ENCODE measurements at places on chromosomes 13 and 19. TPM values are rescaled to one million over a fixed set of nuclear protein-coding genes. Genes with fewer than 3 reads are reported as not detected.

GRCh38 chr13:105825071-105825470, 710.4 kb downstream of the EFNB2 start:
- DNase-seq, result no peak

- no peak for DNase-seq
Observed at GRCh38 chr19:3613818-3614661, 7.4 kb upstream of the TBXA2R start.

DNA sequence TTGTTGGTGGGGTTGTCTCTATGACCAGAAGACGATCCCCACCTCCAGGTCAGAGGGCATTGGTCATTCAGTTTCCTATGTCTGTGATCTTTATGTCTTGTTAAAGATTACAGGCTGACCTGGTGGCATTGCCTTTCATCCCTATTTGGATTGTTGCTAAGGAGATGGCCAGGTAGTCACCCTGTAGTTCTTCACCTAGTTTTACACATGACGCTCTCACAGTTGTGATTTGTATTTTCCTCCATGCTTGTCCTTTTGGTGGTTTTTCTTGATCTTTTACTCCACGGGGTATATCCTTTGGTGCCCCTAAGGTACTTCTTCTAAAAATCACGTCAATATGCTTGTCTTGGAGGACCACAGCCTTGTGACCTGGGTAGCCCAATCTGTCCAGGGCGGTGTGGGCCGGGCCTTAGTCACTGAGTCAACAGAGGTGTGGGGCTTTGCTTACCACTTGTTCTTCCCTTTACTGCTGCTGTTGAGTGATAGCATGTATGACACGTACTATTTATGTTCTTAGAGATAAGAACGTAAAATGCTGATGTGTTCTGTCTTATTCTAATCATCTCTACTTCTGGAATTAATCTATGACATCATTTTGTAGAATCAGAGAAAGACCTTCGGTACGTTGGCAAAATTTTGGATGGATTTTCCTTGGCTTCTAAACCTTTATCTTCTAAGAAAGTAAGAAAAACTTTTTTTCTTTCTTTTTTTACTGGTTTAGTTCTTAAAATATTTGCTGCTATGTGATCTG, 20.1 kb downstream of the GPATCH1 start:
- DNase-seq, result peak; percentile 80

DNA sequence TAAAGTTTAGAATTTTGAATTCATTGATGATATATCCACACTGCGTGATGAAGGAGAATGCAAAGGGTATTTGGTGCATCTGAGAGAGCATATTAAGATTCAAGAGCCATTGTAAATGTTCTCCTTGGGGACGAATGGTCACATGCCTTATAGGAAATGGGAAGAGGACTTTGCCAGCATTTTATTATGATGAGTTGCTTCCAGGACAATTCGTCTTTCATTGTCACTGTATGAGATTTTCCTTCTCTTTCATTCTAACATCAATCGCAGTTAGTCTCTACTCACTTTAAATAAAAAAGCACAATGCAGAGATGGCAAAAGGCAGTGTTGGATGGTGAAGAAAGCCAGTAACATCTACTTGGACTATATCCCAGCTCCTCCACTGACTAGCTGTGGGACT, 21.4 kb downstream of the WDFY2 start:
- no peak for DNase-seq

DNA sequence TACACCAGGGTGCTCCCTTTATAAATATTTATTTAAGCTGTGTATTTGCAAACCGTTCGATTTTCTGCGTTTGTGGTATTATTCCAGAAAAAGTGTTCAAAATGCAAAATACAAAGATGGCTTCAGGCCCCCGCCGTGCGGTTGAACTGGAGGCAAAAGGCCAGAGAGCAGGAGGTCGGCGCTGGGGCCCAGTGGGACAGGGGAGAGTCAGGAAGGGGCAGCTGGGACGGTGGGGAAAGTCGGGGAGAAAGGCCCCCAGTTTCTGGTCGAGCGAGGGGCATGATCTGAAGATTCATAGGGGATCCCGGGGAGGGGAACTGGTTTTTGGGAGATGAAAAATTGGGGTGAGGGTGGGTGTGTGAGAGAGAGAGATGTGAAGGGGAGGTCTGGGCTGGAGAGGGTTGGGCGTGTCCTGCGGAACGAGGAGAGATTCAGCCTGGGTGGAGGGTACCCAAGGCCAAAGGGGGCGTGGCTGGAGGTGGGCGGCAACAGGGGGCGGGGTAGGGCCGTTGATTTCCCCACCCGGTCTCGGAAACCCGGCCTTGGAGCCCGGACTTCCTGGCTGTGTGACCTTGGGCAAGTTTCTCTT, 678 bp downstream of the ISOC2 start:
- peak; percentile 86 for DNase-seq

NUCB1 gene
- 205 TPM for total RNA-seq

- DNase-seq, result no peak
Observed at GRCh38 chr13:97212601-97213040, 9.5 kb upstream of the MBNL2 start.

C19orf85 gene
- not detected for total RNA-seq

GZMM gene
- total RNA-seq, result 1.4 TPM

CRB3 gene
- 86.0 TPM for total RNA-seq

SYCN gene
- not detected for total RNA-seq

- DNase-seq, result peak; percentile 85
Observed at GRCh38 chr19:12156223-12157058, at the start of gene ZNF625. TSS of gene ZNF625 (minus strand) at chr19:12156734. CDS start at chr19:12156558, 176 bp downstream.

GRCh38 chr19:54231077-54231931, 8.5 kb upstream of the LILRB3 start:
- DNase-seq, result peak; percentile 87

DNA sequence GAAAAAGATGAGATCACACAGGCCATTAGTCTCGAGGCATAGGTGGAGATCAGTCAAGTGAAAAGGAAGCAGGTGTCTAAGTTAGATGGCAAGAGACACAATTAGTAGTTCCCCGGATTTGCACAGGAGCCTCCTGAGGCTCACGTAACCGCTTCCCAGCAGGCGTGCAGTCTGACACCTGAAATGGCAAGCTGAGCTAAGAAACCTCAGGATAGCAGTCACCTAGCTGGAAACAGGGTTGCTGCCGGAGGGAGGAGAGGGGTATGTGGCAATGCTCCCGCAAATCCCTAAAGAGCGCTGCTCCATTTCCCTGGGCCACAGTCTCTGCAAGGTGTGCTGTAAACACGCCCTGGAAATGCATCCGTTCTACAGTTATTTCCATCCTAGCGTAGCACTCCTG, 1151.0 kb downstream of the DIAPH3 start:
- no peak for DNase-seq

- no peak for DNase-seq
Observed at GRCh38 chr13:66826398-66826797, 403.7 kb downstream of the PCDH9 start.

GRCh38 chr13:100300243-100300642, 211.3 kb downstream of the PCCA start:
- no peak for DNase-seq

DNA sequence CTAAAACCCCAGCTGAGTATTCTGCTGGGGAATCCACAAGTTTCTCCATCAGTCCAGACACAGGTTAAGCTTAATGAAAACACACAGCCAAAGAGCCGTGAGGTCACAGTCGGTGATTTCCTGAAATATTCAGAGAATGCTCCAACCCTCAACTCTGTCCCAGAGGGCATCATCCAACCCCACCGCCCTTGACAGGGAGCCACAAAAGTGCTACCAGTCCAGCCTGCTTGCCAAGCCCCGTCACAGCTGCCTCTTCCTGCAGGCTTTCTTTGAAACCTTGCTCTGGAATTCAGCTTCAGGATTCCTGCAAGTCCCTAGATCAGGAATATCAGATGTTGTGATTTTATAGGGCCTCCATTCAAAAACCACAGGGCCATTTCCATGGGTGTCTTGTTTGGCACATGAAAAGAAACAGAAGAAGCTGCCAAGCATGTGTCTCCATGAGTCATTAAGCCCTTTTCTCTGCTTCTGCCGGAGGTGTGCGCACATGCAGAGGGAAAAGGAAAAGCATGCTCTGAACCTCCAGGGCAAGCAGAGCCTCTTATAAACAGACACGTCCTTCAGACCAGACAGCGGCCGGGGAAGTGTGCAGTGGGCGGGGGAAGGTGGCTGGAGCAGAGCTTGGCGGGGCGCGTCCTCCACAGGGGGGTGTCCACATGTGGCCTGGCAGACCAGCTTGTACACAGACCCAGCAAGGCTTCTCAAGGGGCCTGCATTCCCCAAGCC, 164.7 kb downstream of the KATNAL1 start:
- DNase-seq, result peak; percentile 23

FGF21 gene
- not detected for total RNA-seq

DNA sequence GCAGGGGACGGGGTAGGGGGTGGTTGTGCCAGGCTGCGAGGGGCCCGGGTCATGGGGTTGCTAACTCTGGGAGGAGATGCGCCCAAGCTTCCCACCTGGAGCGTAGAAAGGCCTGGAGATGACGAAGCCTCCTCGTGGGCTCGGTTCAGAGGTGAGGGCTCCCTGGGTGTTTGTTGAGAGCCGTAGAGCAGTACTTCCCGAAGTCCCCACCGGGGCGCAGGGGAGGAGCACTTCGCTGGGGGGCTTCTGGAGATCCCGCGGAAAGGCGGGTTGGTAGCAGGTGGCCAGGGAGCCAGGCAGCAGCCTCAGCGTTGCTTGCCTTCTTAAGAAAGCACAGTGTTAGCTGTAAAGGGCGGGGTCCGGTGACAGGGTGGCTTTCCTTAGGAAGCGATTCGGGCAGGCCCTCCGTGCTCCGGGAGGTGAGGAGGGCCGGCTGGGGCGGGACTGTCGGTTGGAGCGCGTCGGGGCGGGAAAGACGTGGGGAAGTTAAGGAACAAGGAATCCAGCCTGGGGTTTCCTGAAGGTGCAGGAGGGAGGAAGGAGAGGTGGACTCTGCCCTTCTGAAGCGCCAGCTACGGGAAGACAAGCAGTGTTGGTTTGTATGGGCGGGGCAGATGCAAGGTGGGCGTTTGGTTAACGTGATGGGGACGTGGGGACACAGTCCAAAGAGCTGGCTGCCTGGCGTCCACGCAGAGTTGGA, 3.3 kb downstream of the VSTM2B start:
- DNase-seq, result no peak

SHISA2 gene
- 0.26 TPM for total RNA-seq

DNA sequence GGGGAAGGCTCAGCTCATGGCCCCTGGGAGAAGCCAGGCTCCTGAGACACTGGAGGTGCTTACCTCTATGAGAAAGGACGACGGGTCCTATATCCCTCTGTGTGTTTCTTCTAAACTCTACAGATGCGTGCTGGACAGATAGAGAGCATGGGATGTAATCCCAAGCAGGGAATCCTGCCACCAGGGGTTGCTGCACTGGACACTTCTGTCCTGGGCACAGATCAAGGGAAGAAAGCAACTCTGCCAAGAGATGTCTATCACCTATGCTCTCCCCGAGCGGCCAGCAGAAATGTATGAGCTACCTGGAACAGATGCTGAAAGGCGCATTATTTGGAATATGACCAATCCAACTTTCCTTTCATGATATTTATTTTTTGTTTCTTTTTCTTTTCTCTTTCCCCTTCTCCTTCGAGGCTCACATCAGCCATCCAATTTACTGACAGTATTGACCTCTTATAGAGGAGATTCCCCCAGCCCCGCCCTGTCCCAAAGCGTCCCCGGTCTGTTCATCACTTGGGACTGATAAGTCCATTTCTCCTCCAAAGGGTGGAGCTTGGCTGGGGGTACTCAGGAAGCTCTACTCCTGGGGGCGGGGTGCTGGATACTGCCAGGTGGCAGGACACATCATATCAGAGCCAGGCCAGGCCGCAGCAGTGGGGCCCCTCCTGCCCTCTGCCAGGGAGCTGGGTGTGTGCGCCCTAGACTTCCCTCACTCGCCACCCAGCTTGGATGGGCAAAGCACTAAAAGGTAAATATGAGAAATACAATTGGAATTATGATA, 34.2 kb downstream of the TSHZ3 start:
- no peak for DNase-seq

DNA sequence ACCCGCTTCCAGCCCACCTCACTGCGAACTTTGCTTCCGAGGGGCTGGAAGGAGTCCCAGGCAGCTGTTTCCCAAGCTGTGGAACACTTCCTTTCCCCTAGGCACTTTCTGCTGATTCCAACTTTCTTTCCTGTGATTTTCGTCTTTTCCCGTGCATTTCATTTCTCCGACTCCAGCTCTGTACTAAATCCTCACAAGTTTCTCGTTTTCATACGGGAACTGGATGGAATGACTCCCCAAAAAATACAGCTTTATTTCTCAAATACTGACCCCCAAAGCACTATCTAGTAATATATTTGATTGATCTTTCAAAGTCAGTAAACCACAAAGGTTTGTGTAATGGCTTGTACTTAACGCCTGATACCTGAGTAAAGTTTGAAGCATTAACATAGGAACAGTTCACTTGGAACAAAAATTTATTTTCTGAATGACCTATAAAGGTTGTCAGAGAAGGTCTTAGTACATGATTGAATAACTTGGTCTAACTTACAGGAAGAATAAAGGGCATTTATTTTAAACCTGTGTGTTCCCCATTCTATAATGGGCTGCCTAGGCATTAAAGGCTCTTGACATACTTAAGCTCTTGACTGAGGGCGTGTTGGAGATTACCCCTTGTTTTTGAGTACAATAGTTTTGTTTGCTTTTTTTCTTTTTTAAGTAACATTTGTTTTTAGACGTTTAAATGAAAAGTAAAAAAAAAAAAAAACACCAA, 1.3 kb upstream of the PCDH9 start:
- no peak for DNase-seq

DNA sequence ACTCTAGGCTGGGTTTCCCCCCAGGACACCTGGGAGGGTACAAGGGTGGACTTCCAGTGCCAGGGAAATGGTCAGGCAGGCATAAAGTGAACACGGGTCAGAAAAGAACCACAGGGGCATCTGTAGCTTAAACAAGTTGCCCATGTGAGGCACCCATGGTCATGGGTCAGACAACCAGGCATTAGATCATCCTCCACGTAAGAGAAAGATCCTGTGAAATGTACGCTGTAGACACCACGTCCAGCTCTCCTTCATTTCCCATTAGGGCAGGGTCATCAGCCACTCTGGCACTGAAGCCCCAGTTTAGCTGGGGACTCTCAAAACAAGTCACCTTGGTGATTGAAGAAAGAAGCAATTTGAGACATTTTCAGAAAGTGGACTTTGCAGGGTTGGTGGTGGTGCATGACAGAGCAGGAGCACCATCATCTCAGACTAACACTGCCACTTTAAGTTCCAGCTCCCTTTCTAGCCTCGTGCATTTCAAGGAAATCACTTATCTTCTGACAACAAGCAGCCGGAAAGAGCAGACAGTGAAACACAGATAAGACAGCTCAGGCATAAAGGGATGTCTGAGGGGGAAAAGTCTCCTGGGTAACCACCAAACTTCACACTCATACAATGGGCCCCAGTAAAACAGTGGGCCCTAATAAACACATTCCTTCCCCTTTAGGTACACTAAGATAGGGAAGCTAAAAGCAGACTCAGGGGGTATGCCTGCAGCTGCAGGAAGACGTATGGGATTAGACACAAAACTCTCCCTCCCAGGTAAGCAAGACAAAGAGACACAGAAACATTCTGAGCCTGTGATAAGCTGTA, 16.1 kb upstream of the SIGLEC6 start:
- DNase-seq, result no peak

CASP14 gene
- not detected for total RNA-seq

- no peak for DNase-seq
Observed at GRCh38 chr13:35514801-35515502, 38.5 kb upstream of the MAB21L1 start.

GRCh38 chr19:46381756-46382345, 31.5 kb downstream of the CCDC8 start:
- no peak for DNase-seq

All from mucosa of descending colon (tissue), 3 donors.